Fibroblast of the aortic adventitia (primary cell): ENCODE measurements at places on chromosomes 7 and 10. TPM values are rescaled to one million over a fixed set of nuclear protein-coding genes. Genes with fewer than 3 reads are reported as not detected.

Gene IFIT1B
- total RNA-seq = not detected in 2 replicates

Gene HHEX
- total RNA-seq = 0.49 and 8.6 TPM in 2 replicates

Gene SORBS1
- total RNA-seq = 0.36 and 0.74 TPM in 2 replicates

Gene TCAF2
- 1.6 TPM in 2 replicates for total RNA-seq

Gene IRF5
- total RNA-seq = not detected in 2 replicates

Gene ASB10
- not detected in 2 replicates for total RNA-seq

Gene TNS3
- total RNA-seq = 7.1 and 28.3 TPM in 2 replicates

Gene SLC13A1
- not detected in 2 replicates for total RNA-seq

Gene TSPAN13
- 4.3 TPM in 1 of 2 replicates, not detected in the other for total RNA-seq

Gene UNC5B
- 20.6 and 35.7 TPM in 2 replicates for total RNA-seq

Gene MYOZ1
- total RNA-seq = not detected in 2 replicates

Gene CLRN3
- total RNA-seq = not detected in 2 replicates

Gene SFRP5
- not detected in 2 replicates for total RNA-seq

Gene MYL10
- total RNA-seq = not detected in 2 replicates

Gene AOAH
- total RNA-seq = 0.74 TPM in 1 of 2 replicates, not detected in the other

Gene MRLN
- not detected in 2 replicates for total RNA-seq

Gene PPP1R17
- not detected in 2 replicates for total RNA-seq

DNA sequence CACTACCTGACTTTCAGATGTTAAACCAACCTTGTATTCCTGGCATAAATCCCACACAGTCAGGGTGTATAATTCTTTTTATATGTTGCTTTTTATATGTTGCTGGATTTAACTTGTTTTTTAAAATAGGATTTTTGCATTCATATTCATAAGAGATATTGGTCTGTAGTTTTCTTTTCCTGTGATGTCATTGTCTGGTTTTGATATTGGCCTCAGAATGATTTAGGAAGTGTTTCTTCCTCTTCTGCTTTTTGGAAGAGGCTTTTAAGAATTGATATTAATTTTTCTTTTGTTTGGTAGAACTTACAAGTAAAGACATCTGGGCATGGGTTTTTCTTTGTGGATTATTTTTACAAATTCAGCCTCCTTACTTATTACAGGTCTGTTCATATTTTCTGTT is 93.1 kb downstream of the CARD11 start:
- DNase-seq = no peak

GRCh38 chr7:14759785-14760184 is 142.8 kb downstream of the DGKB start:
- no peak for DNase-seq

DNA sequence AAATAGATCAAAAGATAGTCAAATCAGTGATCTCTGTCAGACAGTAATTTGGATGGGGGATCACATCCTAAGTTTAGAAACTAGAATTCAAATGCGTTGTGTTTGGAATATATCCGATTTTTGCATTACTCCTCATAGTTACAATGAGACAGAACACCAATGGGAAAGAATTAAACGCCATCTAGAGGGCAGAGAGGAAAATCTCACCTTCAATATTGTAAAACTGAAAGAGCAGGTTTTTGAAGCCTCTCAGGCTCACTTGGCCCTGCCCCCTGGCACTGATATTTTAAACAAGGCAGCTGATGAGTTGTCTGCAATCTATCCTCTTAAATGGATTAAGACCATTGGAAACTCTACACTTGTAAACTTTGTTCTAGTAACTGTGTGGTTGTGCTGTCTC is 17.7 kb downstream of the FRG2B start:
- DNase-seq = no peak

DNA sequence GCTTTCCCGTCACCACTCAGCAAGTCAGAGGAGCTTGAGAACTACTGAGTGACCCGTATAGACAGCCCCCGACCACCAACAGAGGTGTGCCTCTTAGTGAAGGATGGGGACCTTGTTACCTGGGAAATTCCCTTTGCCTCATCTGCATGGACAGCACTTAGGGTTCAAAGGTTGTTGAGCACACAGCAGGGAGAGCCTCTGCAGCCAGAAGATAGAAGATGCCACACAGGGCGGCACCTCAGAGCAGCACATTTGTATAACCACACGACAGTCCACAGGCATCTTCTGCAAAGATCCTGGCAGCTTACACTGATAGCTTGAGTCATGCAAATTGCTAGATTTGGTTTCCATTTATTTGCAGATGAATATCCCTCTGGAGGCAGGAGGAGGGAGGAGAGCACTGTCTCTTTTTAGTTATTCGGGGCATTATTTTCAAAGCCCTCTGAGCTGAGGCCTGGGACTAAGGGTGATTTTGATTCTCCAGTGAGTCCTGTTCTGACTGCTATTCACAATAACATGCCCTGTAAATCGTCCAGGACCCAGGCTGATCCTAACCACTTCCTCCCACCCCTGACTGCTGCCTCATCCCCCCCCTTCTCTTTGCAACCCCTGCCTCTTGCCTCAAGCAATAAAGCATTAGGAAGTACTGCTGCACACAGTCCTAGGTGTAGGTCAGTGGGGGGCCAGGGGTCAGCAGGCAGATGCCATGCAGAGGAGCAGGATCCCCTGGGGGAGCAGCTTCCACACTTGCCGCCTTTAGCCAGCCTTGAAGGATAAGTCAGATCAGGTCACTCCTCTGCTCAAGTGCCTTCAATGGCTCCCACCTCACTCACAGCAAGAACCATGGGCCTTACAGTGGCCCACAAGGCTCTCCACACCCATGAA is 24.6 kb upstream of the INMT start:
- peak; percentile 10 for DNase-seq

DNA sequence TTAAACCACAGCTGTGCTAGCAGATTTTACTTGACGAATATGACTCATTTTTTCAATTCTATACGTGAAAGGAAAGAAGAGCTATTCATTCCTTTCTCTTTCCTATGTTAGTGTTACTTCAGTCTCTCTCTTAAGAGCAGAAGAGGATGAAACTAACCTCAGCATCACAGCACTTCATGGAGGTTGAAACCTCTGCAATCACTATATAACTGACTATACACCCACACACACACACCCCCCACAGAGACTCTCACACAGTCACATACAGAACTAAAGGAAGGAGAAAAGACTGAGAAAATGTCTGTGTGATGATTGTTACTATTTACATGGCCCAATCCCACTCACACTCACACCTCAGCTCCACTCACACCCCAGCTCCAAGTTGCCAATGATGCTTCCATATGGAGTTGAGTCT is 104.2 kb downstream of the KIF20B start:
- DNase-seq = no peak

GRCh38 chr7:124130-124949 is 68.0 kb upstream of the FAM20C start:
- DNase-seq = no peak

DNA sequence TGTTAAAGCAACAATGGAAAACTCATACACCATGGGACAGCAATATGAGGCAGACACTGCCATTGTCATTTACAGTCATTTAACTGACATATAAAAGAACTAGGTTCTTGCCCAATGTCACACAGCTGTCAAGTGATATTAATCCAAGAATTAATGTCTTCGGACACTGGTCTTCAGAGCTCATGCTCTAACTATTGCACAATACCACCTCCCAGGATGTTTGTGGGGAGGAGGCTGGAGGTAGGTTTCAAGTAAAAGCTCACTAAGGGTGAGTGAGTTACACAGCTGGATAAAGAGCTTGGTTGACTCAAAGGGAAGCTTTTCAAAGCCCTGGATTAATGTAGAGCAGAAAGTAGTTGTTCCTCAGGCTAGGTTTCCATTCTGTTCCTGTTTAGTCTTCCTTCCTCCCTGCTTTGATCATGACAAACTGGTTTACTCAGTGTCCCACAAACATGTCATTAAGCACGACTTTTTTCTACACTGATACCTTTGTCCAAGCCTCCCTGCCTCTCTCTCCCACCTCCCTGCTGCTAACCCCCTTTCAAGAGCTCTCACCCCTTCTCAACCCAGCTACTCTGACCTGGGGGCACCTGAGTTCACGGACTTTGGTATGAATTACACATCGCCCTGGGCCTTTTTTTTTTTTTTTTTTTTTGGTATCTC is 987 bp upstream of the EXOC6 start:
- DNase-seq = no peak

GRCh38 chr7:69696054-69696591 is 97.8 kb downstream of the AUTS2 start:
- no peak for DNase-seq

DNA sequence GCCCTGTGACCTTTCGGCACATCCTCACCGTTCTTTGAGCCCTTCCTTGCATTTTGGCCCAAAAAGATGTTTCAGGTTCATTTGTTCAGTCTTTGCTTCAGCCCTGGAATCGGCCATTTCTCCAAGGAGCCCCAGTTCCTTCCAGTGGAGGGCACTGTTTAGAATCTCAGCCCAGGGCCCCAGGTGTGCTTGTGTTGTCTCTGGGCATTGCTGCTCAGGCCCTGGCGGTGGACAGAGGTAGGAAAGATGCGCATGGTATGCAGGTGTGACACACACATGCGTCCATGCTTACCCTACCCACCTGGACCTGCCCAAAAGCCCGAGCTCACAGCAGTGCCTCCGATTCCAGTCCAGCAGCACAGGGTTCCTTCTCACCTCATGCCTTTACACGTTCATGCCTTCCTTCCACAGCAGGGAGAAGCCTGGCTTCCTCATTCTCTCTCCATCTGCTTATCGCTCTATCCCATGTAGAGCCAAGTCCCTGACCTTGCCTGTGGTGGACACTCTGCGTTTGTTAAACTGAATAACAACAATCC is 70.6 kb downstream of the LHPP start:
- DNase-seq = no peak

DNA sequence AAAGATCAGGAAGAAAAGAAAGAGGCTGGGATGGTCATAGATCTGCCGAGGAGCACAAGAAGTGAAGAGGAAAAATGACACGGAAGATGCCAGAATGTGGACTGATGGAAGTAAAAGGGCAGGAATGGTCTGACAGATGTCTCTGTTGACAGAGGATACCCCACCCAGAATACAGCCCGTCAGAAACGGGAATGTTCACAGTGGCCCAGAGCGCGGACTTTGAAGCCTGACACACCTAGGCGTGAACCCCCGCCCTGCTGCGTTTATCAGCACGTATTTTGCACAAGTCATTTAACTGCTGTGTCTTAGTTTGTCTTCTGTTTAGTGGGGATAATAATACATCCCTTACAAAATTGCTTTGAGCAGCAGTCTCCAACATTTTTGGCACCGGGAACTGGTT is 27.1 kb downstream of the AKR1B1 start:
- DNase-seq = no peak

GRCh38 chr10:103049237-103049636 is 131.1 kb downstream of the CNNM2 start:
- DNase-seq = no peak

- DNase-seq = peak; percentile 31
These were observed 174.2 kb upstream of the IMMP2L start for GRCh38 chr7:111736552-111736874.

DNA sequence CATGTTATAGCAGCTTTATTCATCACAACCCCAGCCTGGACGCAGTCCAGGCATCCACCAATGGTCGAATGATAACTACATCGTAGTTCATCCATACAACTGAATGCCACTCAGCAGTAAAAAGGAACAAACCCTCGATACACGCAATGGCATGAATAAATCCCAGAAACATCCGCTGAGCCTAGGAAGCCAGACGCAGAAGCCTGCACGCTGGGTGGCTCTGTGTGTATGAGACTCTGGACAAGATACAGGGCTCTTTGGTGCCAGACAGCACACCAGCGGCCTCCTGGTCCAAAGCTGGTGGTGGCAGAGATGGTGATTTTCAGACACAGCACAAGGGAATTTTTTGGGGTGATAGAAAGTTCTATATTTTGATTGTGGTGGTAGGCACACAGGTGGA is 10.0 kb upstream of the CRYGN start:
- DNase-seq = no peak

GRCh38 chr7:47446871-47447466 is 134.9 kb downstream of the TNS3 start:
- DNase-seq = no peak

DNA sequence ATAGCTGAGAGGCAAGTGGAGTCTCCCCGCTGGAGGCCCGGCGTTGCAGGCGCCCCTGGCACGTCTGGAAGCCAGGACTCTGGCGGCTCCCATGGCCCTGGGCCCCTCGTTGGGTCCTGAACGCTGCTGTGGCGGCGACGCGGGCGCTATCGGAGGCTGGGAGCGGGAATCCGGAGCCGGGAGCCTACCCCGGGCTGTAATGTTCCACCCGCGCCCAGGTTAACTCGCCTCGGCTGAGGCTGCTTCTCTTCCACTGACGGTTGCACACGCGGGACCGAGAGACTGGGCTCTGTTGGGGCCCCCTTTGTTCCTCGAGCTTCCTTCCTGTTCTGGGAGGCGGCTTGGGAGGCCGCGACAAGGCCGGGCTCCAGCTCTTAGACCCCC is 1.3 kb upstream of the HOXA5 start:
- no peak for DNase-seq

- no peak for DNase-seq
These were observed 107.5 kb downstream of the EPDR1 start for GRCh38 chr7:38027884-38028455.

GRCh38 chr7:83672157-83672556 is 23.2 kb upstream of the SEMA3E start:
- DNase-seq = no peak

GRCh38 chr10:46236546-46236887 is 50.3 kb upstream of the ANTXRL start:
- no peak for DNase-seq

DNA sequence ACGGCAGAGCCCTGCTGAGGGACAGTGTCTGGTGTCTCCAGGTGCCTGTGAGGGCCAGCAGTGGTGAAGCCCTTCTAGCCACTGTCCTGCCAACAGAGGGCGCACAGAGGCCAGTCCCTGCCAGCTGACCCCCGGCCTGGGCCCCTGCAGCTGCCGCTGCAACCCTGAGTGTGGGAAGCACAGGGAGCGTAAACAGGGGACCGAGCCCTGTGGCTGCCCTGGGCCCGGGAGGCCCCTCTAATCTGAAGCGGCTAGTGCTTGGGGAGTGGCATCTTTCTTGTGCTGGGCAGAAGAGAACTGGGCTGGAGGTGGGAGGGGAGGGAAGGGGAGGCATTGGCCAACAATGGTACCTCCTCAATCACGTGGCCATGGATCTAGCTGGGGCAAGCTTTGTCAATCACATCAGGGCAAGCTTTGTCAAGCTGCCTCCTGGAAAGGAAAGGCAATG is 34.6 kb downstream of the TRIM8 start:
- no peak for DNase-seq
